ENCODE measurements at places on chromosomes 7 and 10.

GRCh38 chr7:135929722-135930141, 47.4 kb downstream of the MTPN start:
- no peaks in the 10 kb centered on the region for H3K36me3 ChIP-seq
- peak overlapping the region; percentile 6 for H3K27ac ChIP-seq
- peaks cover 53% of the 10 kb centered on the region for H3K4me1 ChIP-seq
- no peak for DNase-seq
- H3K27me3 ChIP-seq = no peaks in the 10 kb centered on the region

DNA sequence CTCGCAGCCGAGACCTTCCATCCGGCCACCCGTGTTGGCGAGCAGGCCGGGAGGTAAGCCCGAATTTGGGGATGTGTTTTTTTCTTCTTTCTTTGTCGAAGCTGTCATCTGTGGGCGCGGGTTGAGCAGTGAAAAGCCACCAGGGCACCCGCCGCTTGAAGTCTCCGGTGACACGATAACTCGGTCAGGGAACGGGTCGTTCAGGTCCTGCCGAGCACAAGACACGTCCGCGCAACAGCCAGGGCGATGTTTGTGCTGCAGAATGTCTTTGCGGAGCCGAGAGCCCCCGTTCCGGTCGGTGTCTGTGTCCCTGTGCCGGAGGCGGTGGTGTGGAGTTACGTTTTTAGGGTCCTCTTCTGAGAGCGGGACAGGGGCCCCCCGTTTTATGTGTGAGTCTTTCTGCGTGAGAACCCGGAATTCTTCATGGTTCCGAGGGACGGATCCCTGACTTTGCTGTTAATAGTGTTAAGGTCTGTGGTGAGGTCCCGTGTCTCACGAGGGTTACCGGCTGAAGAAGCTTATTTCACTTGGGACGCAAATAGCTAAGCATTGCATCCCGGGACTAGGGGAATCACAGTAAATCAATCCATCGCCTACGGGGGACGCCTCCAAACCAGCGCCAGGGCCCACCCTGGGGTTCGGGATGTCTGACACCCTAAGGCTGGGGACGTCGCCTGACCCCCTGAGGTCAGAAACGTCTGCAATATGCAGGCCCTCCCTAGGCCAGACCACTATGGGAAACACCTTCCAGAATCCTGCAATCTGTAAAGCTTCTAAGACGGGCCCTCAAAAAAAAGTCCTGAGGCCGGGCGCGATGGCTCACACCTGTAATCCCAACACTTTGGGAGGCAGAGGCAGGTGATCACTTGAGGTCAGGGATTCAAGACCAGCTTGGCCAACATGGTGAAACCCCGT, 99.5 kb downstream of the ELFN1 start:
- H3K27ac ChIP-seq = no peak overlapping the region
- H3K36me3 ChIP-seq = no peaks in the 10 kb centered on the region
- DNase-seq = no peak
- no peak overlapping the region for H3K4me3 ChIP-seq
- H3K27me3 ChIP-seq = no peaks in the 10 kb centered on the region
- H3K4me1 ChIP-seq = no peaks in the 10 kb centered on the region

GRCh38 chr10:106795619-106796018, 368.9 kb downstream of the SORCS1 start:
- peak; percentile 65 for DNase-seq
- H3K4me1 ChIP-seq = no peaks in the 10 kb centered on the region
- no peaks in the 10 kb centered on the region for H3K27me3 ChIP-seq
- no peak overlapping the region for H3K27ac ChIP-seq
- no peaks in the 10 kb centered on the region for H3K36me3 ChIP-seq

DNA sequence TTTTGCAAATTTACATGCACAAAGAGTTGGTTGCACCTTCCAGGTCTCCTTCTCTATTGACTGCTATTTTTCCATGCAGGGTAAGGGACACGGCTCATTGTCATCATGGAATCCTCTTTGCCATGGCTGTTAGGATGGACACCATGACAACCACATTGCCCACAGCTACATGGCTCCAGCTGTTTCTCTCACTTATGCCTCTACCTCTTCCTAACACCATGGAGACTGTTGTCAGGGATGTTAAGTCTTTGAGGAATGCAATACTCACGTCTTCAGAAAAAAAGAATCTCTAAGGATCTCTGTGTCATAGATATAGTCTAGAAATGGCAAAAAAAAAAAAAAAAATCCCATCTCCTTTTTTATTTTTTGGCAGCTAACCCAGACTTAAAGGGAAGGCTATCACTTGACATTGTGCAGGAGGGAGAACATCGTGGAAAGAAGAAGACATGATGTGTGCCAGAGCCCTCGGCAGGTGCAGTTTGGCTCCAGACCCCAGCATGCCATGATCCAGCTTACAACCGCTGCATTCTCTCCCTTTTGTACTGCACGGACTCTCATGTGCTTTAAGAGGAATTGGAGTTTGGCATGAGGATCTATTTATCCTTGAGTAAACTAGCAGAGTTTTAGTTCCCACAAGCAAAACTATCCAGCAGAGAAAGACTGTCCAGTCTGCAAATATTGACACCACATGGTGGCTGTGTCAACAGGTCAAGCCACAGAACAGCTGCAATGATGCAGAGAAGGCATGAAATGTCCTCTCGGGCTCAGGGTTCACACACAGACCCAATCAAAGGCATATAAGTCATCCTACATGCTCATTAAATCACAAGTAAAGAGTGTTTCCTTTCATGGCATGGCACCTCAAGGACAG, 70.8 kb downstream of the FRMD4A start:
- no peaks in the 10 kb centered on the region for H3K27me3 ChIP-seq
- no peaks in the 10 kb centered on the region for H3K4me1 ChIP-seq
- no peak overlapping the region for H3K4me3 ChIP-seq
- no peak for DNase-seq
- no peaks in the 10 kb centered on the region for H3K36me3 ChIP-seq

- peak within 1 kb of the TSS; percentile 8 for H3K4me3 ChIP-seq
- no peaks in the 10 kb centered on the region for H3K36me3 ChIP-seq
- DNase-seq = no peak
- peaks cover 15% of the 10 kb centered on the region for H3K4me1 ChIP-seq
Measured at GRCh38 chr7:121328508-121329190, at the start of gene WNT16. Gene WNT16, plus strand, starts transcription at chr7:121329000. Its CDS starts 293 bp downstream, at chr7:121329293.

DNA sequence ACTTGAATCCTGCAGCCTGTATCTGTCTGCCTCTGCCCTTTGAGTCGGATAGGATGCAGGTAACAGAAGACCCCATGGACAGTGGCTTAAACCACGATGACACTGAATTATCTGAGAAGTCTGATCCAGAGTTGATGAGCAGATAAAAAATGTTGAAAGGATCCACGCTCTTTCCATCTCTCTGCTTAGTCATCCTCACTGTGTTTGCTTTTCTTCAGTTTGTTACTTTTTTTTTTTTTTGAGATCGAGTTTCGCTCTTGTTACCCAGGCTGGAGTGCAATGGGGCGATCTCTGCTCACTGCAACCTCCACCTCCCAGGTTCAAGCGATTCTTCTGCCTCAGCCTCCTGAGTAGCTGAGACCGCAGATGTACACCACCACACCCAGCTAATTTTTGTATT, 36.9 kb upstream of the GOLGA7B start:
- DNase-seq = no peak
- H3K36me3 ChIP-seq = no peaks in the 10 kb centered on the region
- no peak overlapping the region for H3K4me3 ChIP-seq
- no peaks in the 10 kb centered on the region for H3K4me1 ChIP-seq
- H3K27me3 ChIP-seq = no peaks in the 10 kb centered on the region

DNA sequence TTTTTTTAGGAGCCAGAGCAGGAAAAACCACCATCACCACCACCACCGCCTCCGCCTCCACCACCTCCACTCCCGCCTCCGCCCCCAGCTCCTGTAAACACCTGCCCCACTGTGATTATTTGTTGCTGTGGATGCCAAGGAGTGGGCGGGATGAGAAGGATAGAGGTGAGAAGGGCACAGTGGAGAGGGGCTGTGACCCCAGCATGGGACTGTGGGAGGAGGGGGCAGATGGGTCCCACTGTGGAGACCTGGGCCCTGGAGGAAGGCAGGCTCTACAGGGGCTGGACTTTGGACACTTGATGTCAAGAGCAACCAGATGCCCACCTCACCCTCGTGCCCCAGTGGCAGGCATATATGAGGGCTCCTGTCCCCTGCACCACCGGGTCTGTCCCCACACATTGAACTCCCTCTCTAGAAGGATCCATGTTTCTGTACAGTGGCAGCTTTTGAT, 24.7 kb downstream of the ANTXRL start:
- H3K4me3 ChIP-seq = no peak overlapping the region
- peaks cover 6% of the 10 kb centered on the region for H3K4me1 ChIP-seq
- no peaks in the 10 kb centered on the region for H3K36me3 ChIP-seq
- H3K27me3 ChIP-seq = no peaks in the 10 kb centered on the region
- H3K27ac ChIP-seq = no peak overlapping the region

- H3K4me1 ChIP-seq = peaks cover 40% of the 10 kb centered on the region
- H3K36me3 ChIP-seq = no peaks in the 10 kb centered on the region
- H3K27me3 ChIP-seq = no peaks in the 10 kb centered on the region
- no peak overlapping the region for H3K4me3 ChIP-seq
- H3K27ac ChIP-seq = no peak overlapping the region
Measured at GRCh38 chr7:42021631-42022030, 215.4 kb downstream of the GLI3 start.

GRCh38 chr10:27893358-27893954, 105.4 kb downstream of the ODAD2 start:
- no peak for DNase-seq
- H3K4me1 ChIP-seq = no peaks in the 10 kb centered on the region
- H3K4me3 ChIP-seq = no peak overlapping the region
- no peak overlapping the region for H3K27ac ChIP-seq

DNA sequence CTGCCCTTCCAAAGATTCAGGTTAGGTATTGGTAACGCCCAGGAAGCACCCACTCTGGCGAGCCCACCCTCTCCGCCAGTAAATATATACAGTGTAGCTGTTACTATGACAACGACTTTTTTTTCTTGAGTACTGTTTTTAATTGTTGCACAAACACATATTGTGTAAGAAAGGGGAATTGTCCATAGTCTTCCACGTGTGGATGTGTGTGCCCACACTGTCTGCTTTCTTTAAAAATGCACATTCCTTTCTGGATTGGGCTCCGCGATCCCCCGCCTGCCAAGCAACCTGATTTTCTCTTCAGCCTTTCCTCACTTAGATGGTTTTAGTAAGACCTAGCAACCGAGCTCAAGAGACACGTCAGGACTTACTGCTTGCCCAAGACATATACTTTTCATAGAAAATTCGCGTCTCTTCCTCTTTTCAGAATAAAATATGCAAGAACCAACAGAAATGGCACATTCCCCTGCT, 247.8 kb downstream of the EBF3 start:
- no peak for DNase-seq
- H3K27ac ChIP-seq = no peak overlapping the region
- no peaks in the 10 kb centered on the region for H3K4me1 ChIP-seq
- H3K36me3 ChIP-seq = no peaks in the 10 kb centered on the region
- H3K4me3 ChIP-seq = no peak overlapping the region

DNA sequence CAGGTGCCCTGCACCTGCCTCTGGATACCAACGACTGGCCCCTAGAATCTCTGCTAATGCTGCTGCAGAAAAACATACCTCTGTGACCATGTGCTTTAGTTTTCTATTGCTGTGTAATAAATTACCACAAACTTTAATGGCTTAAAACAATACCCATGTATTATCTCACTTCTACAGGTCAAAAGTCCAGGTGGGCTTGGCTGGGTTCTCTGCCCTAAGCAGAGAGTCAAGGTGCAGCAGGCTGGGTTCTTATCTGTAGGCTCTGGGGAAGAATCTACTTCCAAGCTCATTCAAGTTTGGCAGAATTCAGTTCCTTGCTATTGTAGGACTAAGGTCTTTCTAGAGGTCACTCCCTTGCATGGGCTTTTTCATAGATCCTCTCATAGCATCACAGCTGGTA, 52.3 kb downstream of the CCDC71L start:
- no peaks in the 10 kb centered on the region for H3K27me3 ChIP-seq
- H3K36me3 ChIP-seq = no peaks in the 10 kb centered on the region
- H3K4me1 ChIP-seq = no peaks in the 10 kb centered on the region

- peaks cover 11% of the 10 kb centered on the region for H3K4me1 ChIP-seq
- H3K36me3 ChIP-seq = no peaks in the 10 kb centered on the region
- no peak for DNase-seq
Measured at GRCh38 chr10:13518076-13518692, 10.6 kb downstream of the BEND7 start.

DNA sequence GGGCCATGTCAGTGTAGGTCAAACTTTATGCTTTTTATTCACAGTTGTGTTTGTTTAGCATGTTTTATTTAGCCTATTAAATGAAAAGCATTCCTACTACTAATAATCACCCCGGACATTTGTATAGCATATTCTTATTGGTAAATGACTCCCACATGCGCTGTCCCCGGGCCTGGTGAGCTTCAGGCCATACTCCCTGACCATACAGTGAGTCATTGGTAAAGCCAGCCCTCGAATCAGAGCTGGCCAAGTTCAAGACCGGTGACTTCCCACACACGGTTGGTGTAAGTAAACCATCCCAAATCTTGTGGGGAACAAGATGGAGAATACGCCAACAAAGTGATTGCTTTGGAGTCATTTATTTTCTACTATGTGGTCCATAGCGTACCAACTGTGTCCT, 238.7 kb upstream of the TCF7L2 start:
- H3K27me3 ChIP-seq = no peaks in the 10 kb centered on the region
- DNase-seq = no peak

GRCh38 chr10:26367771-26368170, 70.4 kb upstream of the APBB1IP start:
- no peak overlapping the region for H3K27ac ChIP-seq
- H3K4me1 ChIP-seq = no peaks in the 10 kb centered on the region
- no peak overlapping the region for H3K4me3 ChIP-seq
- H3K36me3 ChIP-seq = no peaks in the 10 kb centered on the region

- no peaks in the 10 kb centered on the region for H3K4me1 ChIP-seq
- no peaks in the 10 kb centered on the region for H3K36me3 ChIP-seq
- no peak overlapping the region for H3K27ac ChIP-seq
- H3K27me3 ChIP-seq = no peaks in the 10 kb centered on the region
- no peak overlapping the region for H3K4me3 ChIP-seq
- no peak for DNase-seq
Measured at GRCh38 chr10:88477343-88478085, 105.6 kb downstream of the RNLS start.

- no peaks in the 10 kb centered on the region for H3K4me1 ChIP-seq
- H3K27me3 ChIP-seq = no peaks in the 10 kb centered on the region
- DNase-seq = no peak
- peaks cover 8% of the 10 kb centered on the region for H3K36me3 ChIP-seq
Measured at GRCh38 chr10:127346604-127347003, 150.2 kb upstream of the INSYN2A start.

DNA sequence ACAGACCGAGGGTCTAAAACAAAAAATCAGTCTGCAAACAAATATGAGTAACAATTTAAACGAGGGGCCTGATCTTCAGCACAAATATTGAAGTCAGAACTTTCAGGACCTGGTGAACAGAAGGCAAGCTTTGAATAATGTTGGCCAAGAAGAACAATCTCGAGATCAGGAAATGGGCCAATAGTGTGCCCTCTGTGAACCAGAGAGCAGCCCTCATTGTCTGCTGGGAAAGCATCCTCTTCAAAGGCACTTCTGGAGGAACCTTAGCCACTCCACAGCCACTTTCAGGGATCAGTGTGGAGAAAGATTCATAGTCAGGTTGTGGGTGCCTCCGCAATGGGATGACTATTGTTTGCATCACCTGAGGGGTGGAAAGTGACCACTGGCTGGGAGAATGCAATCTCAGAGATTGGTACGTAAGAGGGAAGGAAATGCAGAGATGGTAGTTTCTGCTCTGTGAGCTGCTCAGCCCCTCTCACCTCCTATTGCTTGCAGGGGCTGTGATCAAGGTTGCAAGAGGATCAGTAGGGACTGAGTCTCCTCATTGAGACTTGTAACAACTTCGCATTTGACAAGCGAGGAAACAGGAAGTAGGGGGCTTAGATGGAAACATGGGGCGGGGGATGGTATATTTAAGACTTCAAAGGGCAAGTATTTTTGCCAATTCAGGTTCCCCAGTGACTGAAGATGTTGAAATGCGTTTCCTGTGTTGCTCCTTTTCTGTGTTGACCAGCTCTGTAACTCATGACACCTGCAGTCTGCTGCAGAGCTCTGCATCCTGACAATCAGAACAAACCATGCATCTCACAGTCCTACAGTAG, 28.4 kb upstream of the IFRD1 start:
- no peak for DNase-seq
- peak overlapping the region; percentile 54 for H3K27ac ChIP-seq
- no peak overlapping the region for H3K4me3 ChIP-seq
